Activated CD8-positive, alpha-beta memory T cell treated with anti-CD3 and anti-CD28 coated beads, Interleukin-2, amount 50 U/mL, for 4 hours (primary cell): ENCODE measurements at places on chromosomes 16 and 17.

DNA sequence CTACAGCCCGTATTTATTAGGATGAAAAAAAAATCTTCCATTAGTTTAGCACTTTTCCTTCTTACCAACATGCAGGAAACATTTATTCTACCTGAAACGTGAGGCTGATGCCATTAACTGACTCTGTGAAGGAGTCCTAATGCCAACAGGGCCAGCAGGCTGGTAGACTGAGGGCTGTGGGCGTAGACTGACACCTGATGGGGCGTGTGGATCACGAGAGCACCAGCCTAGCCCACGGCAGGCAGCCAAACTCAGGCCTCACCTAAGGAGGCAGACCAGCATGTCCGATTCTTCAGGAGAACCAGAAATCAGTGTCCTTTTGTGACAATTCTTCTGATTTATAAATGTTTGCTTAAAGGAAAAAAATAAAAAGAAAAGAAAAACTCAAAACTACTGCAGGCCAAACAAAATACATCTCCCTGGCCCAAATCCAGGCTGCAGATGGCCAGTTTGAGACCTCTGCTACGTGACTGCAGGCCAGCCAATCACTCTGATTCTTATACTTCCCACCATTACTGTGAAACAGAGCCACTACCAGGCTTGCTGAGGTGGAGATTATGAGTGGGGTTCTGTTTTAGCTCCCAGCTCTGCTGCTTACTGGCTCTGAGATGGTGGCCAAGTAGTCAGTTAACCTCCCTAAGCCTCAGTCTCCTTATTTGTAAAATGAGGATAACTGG is 66.5 kb downstream of the GNAO1 start:
- DNase-seq, result no peak

GRCh38 chr17:30956764-30957374 is 14.0 kb upstream of the RNF135 start:
- no peak for DNase-seq

GRCh38 chr17:80751946-80752581 is 207.4 kb downstream of the RPTOR start:
- DNase-seq, result no peak

- no peak for DNase-seq
Measured at GRCh38 chr16:19434584-19434983, 16.9 kb downstream of the TMC5 start.

- DNase-seq, result no peak
Measured at GRCh38 chr17:77442976-77443747, 302.4 kb downstream of the SEC14L1 start.

- DNase-seq, result no peak
Measured at GRCh38 chr16:19582050-19582831, 26.7 kb downstream of the VPS35L start.

DNA sequence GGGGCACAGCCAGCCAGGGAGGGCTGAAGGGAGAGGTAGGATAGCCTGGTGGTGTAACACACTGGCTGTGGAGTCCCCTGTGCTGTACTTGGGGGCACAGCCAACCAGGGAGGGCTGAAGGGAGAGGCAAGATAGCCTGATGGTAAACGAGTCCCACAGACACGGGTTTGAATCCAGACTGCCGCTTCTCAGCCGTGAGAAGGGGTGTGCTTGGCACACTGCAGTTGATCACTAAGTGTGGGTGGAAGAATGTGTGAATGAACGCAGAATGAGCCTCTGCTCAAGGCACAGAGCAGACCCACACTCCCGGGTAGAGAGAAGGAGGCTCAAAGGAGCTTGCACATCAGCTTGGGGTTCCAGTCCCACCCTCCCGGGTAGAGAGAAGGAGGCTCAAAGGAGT is 71.4 kb downstream of the TIMM22 start:
- DNase-seq, result no peak

DNA sequence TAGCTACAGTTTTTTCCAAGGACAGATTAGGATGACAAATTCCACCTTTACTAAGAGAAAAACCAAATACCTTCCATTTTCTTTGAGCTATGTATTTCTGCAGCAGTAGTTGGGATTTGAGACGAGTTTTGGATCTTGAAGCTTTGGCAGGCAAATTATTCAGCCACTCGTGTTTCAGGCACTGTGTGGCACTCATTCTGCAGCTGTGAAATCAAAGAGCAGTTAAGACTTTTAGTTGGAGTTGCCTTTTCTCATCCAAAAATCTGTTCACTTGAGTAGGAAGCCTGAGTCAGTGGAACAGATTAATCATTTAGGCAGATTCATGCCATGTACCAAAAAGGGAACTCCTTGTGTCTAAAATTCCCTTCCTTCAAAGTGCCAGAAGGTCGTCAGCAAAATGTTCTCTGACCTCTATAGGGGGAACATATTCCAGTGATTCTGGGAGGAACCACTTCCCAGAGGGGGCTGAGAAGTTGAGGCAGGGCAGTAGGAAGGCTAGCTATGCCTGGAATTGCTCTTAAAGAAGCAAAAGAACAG is 20.1 kb downstream of the ORC6 start:
- DNase-seq, result no peak

GRCh38 chr17:12133183-12133582 is 112.5 kb downstream of the MAP2K4 start:
- no peak for DNase-seq

- no peak for DNase-seq
Measured at GRCh38 chr17:42346481-42346880, 41.8 kb downstream of the STAT3 start.

- no peak for DNase-seq
Measured at GRCh38 chr16:10584981-10585438, 4.6 kb upstream of the EMP2 start.

DNA sequence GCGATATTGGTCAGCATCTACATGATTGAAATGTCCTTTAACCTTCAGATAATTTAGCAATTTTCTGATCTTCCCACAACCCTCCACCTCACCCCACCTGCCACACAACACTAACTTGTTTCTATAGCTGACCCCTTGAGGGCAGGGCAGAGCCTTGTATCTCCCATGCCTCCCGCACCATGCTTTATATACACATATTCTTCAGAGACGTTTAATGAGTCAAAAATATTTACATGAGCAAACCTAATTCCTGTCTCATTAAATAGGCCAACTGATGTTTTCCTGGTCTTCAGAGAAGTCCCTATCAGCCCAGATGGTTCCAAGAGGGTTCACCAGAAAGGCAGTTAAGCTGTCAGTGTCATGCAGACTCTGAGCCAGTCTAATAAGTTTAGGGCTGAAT is 6.6 kb upstream of the DHRS7C start:
- DNase-seq, result no peak

DNA sequence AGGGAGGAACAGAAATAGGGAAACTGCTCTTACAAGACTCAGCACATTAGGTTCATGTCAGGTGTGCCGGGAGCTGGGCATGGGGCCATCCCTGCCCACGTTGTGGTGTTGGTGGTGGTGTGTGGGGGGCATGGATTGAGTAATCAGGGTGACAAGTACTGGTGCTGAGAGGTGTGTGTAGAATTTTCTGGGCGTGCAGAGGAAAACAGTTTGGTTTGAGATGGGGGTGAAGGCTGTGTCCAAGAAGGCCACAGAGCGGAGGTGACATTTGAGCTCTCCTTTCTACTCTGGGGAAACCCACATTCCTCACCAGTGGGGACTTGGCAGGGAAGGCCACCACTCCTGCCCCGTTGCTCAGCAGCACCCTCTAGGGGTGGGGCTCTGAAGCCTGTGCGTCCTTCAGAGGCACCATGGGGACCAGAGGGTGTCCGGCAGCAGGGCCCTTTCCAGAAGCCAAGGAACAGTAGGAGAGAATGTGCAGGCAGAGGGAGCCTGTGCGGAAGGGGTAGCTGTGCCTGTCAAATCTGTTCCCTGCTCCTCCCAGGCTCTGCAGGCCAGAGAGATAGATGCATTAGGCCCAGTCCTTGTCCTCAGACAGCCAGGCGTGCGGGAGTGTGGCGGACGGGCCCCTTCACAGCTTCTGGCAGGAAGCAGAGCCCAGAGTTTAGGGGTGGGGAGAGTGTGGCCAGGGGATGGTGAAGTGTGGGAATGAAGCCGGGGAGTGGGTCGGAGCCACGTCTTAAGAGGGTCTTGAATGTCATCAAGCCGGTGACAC is 48.7 kb upstream of the GSE1 start:
- DNase-seq, result peak; percentile 40

DNA sequence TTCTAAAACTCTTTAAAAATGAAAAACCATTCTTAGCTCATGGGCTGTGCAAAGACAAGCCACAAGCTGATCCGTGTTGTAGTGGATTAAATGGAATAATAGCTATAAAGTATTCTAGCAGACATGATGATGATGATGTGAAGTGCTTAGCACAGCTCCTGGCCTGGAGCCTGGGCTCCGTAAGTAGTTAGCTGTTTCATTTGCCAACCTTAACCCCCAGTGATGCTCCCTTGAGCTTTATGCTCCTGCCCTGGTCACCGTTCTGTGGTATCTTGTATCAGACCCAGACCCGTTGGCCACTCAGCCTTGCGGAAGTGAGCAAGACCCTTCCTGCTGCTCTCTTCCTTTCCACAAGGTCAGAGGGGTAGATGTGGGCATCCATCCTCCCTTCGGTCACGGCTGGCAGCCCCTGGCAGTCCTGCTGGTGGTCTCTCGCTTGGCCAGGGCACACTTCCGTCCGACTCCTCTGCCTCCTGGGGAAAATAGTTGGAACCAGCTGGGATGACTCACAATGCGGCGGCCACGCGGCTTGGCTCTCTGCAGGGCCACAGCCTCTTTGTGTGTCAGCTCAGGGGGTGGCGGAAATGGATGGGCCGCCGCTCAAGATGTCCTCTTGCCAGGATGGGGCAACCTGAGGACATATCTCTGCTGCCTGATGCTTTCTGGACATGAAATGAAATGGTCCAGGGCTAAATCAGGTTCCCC is 79.1 kb downstream of the GPR139 start:
- no peak for DNase-seq

DNA sequence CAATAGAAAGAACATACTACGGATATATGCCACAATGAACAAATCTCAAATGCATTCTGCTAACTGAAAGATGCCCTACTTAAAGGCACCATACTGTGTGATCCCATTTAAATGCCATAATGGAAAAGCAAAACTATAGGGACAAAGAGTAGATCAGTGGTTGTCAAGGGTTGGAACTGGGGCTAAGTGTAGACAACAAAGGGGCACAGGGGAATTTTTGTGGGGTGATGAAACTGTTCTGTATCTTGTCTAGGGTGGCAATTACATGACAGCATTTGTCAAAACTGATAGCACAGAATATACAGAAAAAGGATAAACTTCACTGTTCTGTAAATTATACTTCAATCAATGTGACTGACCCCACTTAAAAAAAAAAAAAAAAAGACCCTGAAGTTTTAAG is 17.7 kb downstream of the GFOD2 start:
- no peak for DNase-seq

- DNase-seq, result no peak
Measured at GRCh38 chr17:51853857-51854256, 304.7 kb downstream of the CA10 start.

DNA sequence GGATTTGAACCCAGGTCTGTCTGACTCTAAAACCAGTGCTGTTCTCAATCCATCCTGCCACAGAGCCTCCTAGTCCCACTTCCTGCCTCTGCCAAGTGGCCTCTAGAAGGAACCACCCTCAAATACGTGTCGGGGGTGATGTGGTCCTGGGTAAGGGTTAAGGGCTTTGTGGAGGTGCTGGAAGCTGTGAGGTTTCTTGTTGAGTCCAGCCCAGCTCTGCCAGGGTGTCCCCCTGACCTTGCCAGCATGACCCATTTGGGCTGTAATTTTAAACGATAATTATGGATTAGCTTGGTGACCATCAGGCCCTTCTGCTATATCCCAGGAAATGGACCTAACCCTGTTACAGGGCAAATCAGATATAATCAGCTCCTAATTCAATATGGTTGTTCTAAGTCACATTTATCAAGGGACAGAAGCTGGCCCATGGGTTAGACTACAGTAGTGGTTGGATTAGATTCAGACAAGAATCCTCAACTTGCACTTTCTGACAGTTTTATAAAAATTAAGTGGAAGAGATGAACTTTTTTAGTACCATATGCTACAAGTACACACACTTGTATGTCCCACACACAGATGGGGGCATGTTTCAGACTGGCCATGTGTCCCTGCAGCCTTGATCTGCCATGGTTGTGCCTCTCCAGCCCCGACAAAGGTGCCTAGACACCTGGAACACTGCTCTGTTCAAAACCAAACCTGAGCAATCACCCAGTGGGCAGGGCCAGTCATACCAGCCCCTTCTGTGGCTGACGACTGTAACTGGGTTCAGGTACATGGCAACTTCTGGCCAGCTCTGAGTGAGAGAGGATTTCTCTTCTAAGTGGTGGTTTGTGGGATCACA is 48.0 kb downstream of the SMPD3 start:
- DNase-seq, result no peak

DNA sequence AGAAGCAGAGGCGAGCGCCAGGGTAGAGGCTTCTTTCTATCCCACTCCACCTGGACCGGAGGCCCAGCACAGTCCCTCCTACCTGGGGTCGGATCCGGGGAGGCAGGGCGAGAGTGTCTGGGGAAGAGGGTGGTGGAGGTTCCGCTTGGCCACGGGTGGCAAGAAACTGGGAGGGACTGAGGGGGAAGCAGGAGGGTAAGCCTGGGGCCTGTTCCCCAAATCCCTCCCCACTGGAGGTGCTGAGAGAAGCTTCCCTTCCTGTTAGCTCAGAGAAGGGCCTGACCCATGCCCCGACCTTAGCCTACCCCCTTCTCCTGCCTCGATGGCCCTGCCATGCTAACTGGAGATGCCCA is 1.8 kb upstream of the TPPP3 start:
- DNase-seq, result no peak

GRCh38 chr17:73681946-73682345 is 37.7 kb upstream of the SDK2 start:
- DNase-seq, result no peak

GRCh38 chr16:5024632-5025031 is 9.1 kb downstream of the NAGPA start:
- DNase-seq, result no peak

DNA sequence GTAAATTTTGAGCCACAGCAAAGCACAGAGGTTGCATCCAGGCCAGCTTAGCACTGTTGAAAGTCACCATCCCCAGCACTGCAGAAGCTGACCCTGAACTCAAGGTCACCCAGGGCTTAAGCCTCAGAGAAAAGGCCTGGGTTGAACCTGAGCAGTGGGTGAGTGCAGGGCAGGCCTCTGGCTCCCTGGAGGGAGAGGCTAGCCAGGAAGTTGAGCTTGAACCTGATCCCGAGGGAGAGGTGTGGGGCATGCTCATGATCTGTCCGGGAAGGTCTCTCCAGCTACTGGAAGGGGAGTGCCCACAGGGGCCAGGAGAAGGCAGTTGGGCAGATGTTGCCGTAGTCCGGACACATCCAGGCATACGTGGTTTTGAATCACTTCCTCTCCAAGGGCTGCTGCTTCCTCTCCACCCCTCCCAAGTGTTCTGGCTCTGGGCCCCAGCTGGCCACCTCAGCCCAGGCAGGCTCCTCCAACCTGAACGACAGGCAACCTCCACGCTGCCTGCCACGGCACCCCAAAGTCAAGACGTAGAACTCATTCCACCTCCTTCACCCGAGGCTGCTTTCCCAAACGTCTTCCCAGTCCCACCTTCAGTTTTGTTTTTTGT is 18.4 kb downstream of the CARHSP1 start:
- DNase-seq, result no peak

DNA sequence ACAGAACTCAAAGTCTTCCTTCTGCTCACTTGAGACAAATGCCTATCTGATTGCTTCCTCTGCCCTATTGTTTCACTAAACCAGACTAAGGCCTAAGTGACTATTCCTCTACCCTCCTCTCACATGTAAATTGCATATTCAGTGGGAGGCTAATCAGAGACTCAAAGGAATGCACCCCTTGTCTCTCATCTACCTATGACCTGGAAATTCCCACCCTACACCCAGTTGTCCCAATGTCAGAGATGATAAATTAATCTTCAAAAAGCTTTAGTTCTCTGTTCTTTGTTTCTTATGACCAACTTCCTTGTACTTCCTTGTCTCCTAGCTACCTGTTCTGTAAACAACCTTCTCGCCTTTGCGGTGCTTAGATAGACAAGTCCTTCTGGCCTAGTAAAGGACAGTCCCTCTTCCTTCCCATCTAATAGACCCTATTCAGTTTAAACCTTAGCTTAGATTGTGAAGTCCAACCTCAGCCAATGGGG is 76.0 kb downstream of the EMP2 start:
- no peak for DNase-seq
